ENCODE measurements at places on chromosomes 2 and 18.

DNA sequence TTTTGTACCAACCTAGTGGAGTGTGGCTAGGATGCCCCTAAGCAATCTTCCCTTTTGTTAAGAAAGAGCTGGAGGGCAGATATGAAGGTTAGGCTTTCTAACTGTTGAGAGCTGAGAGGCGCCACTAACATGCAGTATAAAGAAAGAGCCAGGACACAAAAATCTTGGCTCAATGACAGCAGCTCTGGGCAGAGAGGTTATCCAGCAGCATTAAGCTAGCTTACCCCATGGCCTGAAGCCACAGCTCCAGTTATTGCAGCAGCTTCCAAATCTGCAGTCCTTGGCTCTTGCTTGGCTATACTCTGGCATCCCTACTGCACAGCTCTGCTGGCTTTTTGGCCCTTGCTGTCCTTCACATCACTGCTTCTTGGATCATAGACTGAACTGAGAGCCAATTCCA is 213.4 kb downstream of the GPD2 start:
- no peak for DNase-seq

GRCh38 chr2:158091647-158092046 is 10.0 kb upstream of the UPP2 start:
- DNase-seq: no peak

- no peak for DNase-seq
These were observed 415.1 kb upstream of the CHST9 start for GRCh38 chr18:27600245-27600644.

DNA sequence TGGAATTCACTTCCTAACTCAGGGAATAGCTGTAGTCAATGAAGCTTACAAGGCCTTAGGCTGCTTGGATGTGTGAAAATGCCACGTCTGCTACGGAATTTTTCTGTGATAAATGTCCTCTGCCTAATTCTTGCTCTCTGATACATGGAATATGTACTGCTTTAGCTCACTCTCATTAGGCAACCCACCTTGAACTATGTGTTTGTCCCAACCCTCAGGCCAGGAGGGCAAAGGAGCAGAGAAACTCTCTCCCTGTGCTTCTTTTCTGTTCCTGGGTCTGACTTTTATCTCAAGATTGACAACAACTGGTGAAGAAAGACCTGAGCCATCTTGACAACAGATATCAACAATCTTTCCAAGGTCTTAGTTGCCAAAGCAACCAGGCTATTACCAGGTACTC is 143.9 kb downstream of the GCA start:
- no peak for DNase-seq

DNA sequence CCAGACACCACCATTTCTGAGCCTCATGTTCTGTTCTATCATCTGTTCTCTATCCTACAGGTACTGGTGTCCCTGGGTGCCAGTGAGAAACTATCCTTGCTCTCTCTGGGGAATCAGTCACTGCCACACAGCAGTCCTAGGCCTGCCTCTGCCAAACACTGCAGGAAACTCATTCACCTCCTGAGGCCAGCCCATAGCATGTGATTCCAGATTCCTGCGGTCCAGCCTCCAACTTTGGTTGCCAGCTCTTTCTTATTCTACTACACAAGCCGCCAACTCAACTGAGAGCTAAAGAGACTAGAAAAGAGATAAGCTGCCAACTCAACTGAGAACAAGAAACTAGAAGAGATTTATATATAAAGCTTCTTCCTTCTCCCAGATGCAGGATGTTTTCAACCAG is 8.8 kb upstream of the TTLL4 start:
- DNase-seq: no peak

- no peak for DNase-seq
These were observed 66.4 kb downstream of the MCFD2 start for GRCh38 chr2:46849046-46849715.

GRCh38 chr2:23617167-23617810 is 232.3 kb downstream of the KLHL29 start:
- no peak for DNase-seq

- DNase-seq: no peak
These were observed 96.2 kb downstream of the MYO1B start for GRCh38 chr2:191341436-191341835.

DNA sequence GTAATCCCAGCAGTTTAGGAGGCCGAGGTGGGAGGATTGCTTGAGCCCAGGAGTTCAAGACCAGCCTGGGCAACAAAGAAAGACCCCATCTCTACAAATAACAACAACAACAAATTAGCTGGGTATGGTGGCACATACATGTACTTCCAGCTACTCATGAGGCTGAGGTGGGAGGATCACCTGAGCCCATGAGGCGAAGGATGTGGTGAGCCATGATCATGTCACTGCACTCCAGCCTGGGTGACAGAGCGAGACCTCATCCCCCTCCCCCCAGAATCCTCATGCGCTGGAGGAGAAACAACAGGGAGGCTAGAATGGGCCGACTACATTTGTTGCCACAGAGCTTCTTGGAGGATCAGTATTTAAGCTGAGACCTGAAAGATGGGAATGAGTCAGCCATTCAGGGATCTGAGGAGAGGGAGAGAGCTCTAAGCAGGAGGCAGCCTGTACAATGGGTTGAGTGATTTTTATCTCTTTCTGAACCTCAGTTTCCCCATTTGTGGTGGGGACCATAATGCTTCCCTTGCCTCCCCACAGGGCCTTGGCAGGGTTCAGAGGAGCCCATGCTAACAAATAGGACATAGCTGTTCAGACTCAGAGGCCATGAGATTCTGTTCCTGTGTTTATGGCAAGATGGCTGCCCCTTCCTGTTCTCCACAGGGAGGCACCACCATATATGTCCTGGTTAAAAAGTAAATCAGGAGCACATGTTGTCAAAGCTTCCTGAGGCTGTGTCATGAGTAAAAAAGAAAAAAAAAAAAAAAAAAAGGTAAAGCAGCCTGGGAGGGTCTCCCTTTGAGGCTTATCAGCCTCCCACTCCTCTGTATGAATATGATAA is 131.4 kb upstream of the HAAO start:
- DNase-seq: no peak

Data from NCI-H748 treated with DMSO at 0.1 percent for 48 hours (cell line).